ENCODE measurements at places on chromosomes 16 and 17.

DNA sequence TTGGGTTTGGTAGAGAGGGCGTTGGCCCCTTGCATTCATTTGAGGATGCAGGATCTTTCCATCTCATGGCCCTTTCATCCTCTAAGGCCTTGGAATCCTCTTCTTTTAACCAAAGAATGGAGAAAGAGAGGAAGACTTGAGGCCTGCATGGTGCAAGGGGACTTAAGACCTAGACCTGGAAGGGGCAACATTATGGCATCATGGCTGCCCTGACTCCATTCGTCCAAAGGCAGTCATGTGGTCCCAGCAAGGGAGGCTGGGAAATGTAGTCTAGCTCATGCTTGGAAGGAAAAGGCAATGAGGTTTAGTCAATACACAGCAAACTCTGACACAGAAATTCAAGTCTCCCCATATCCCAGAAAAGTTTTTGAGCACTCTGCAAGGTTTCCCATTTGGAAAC, 30.7 kb upstream of the CDRT4 start:
- DNase-seq, result no peak

GRCh38 chr17:28612531-28612930, 1.5 kb downstream of the RSKR start:
- no peak for DNase-seq

- peak; percentile 51 for DNase-seq
Measured at GRCh38 chr17:68290955-68291835, at the start of the genes ARSG and SLC16A6. Gene ARSG, plus strand, starts transcription at chr17:68291495. Its CDS starts 15,999 bp downstream, at chr17:68307494. Gene SLC16A6, minus strand, starts transcription at chr17:68291127. Its CDS starts 12,807 bp downstream, at chr17:68278320.

- DNase-seq, result no peak
Measured at GRCh38 chr17:34437188-34437587, 74.2 kb upstream of the CCL1 start.

- DNase-seq, result peak; percentile 84
Measured at GRCh38 chr17:77372444-77373298, 231.9 kb downstream of the SEC14L1 start.

DNA sequence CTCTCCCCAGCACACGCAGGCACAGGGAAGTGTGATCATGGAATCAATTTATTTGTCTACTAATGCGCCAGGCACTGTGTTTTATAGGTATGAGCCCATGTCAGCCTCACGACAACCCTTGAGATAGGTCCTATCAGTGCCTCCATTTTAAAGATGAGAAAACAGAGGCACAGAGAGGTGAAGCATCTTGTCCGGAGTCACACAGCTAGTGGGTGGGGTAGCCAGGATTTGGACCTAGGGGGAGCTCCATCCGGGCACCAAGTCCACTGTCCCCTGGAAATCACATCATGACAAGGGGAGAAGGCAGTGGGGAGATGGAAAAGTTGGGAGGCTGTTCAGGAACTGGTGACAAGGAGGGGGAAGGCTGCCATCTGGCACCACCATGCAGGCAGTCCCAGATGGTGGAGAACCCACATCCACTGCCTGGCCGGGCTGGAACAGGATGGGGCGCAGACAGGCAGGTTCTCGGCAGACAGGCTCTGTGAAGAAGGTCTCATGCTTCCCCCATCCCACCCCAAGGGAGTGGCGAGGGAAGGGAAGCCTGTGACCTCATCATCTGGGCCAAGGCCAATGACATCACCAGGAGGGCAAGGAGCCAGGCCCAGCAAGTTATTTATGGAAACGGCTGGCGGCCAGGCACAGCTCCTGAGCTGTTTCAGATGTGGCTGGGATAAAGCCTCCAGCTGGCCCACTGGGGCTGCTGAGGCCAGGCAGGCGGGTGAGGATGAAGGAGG, 126.0 kb upstream of the SDK2 start:
- DNase-seq, result no peak

GRCh38 chr16:11213799-11214198, 42.2 kb downstream of the SOCS1 start:
- no peak for DNase-seq

GRCh38 chr16:3696425-3697218, 20.7 kb downstream of the TRAP1 start:
- DNase-seq, result peak; percentile 7

DNA sequence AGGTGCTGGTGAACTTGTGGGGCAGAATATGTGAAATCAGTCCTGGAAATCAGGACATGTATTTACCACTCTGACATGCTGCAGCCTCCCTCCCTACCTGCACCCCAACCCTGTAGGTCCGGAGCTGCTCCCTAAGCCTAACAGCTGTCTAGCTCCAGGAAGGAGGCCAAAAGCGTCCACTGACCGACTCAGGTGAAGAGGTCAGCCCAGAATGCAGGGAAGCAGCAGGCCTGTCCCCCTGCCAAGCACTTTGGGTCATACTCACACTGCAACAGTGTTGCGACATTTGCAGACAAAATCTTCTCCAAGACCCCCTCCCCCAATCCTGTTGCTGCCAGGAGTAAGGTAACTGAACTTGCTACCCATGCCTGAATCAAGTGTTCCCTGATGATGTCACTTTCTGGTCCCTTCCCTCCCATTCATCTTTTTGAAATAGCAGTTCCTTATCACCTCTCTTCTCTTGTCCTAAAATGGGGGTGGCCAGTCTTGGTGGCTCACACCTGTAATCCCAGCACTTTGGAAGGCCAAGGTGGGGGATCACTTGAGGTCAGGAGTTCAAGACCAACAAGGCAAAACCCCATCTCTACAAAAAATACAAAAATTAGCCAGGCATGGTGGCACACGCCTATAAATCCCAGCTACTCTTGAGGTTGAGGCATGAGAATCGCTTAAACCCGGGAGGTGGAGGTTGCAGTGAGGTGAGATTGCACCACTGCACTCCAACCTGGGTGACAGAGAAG, 1.3 kb upstream of the ACLY start:
- no peak for DNase-seq

- DNase-seq, result peak; percentile 41
Measured at GRCh38 chr16:75011634-75012307, 12.9 kb downstream of the ZNRF1 start.

GRCh38 chr17:41932816-41933389, 2.5 kb downstream of the ODAD4 start:
- no peak for DNase-seq

All from T1000 (cell line).